ENCODE measurements at places on chromosomes 3 and 15.

DNA sequence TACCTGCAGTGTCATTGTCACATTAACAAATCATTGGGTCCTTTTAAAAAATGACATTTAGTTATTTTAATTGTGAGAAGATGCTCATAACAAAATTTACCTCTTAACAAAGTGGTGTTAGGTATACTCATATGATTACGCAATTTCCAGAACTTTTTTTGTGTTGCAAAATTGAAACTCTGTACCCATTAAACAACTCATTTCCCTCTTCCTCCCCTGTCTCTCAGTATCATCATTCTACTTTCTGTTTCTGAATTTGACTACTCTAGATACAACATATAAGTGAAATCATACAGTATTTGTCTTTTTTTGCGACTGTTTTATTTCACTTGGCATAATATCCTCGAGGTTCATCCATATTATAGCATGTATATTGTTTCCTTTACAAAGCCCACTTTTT, 58.7 kb upstream of the CHST2 start:
- DNase-seq, result no peak

GRCh38 chr3:111978583-111979433, at the start of gene ABHD10:
Gene ABHD10 (plus strand): TSS chr3:111979026. CDS start chr3:111979062, 36 bp downstream.
- DNase-seq, result peak; percentile 83

DNA sequence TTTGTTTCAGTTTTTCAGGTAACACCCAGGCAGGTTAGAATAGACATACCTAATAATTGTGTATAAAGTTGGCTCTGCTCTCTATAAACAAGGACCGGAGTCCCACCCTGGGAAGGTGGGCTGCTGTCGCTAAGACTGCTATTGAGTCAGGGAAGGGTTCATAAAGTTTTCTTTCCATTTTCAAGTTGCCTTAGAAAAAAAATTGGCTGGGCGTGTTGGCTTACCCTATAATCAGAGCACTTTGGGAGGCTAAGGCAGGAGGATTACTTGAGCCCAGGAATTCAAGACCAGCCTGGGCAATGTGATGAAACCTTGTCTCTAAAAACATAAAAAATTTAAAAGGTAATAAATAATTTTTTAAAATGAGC, 11.3 kb upstream of the PIAS1 start:
- DNase-seq, result no peak

GRCh38 chr3:98811048-98811447, 47.9 kb downstream of the ST3GAL6 start:
- no peak for DNase-seq

GRCh38 chr15:80831606-80832224, 52.5 kb downstream of the CEMIP start:
- no peak for DNase-seq

GRCh38 chr3:57559526-57559925, 3.5 kb downstream of the PDE12 start:
- no peak for DNase-seq

- peak; percentile 13 for DNase-seq
These were observed 270.0 kb upstream of the PEX5L start for GRCh38 chr3:180306691-180307090.

DNA sequence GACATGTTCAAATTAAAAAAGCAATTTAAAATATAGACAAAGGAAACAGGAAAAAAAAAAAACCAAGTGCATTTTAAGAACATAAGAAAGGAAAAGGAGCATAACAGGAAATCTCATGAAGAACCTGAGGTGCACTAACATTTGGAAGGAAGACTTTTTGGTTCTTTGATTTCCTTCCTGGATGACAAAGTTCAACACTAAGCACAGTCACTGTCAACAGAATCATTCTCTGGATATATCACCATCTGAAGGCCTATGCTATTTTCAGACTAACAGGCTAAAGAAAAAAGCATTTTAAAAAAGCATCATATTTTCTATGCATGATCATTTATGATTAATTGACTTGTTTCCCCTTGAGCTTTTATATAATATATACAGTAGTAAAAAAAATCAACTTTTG, 349.6 kb downstream of the PLCL2 start:
- DNase-seq, result no peak

GRCh38 chr15:33398555-33398954, 87.8 kb downstream of the RYR3 start:
- no peak for DNase-seq

DNA sequence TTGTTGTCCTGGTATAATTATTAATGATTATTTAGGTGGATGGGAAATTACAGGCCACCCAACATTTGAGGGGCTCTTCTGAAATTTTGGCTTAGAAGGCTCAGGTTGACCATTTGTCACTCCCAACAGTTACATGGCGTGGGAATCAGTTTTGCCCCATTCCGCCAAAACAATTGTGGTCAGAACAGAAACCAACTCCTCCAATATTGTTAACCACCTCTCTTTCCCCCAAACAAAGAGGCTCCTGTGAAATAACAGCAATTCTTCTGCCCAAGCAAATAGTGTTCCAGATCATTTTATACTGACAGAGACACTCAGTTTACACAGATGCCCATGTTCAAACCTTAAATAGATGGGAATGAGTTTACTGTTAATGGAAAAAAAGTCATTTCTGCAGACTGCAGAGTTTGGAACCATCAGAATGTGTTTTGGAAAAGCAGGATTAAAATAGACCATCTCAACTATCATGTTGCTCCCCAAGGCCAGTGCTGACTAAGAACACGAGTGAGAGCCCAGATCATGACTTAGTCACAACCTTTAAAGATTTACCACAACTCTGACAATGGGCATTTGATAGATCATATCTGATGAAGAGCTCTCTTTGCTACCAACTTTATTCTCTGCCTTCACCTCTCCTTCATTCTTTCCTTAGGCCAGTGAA, 102.1 kb downstream of the DUT start:
- DNase-seq, result no peak

- DNase-seq, result no peak
These were observed 462.1 kb downstream of the C3orf38 start for GRCh38 chr3:88611826-88612326.

- no peak for DNase-seq
These were observed 85.2 kb downstream of the GAP43 start for GRCh38 chr3:115708540-115708939.

- no peak for DNase-seq
These were observed 327.3 kb upstream of the TLE3 start for GRCh38 chr15:70424937-70425411.

Measured in epithelial cell of proximal tubule (primary cell).